Pulmonary artery endothelial cell (primary cell): ENCODE measurements at places on chromosomes 1 and 21.

GRCh38 chr1:162185314-162186025, 116.0 kb downstream of the NOS1AP start:
- no peak for DNase-seq

DNA sequence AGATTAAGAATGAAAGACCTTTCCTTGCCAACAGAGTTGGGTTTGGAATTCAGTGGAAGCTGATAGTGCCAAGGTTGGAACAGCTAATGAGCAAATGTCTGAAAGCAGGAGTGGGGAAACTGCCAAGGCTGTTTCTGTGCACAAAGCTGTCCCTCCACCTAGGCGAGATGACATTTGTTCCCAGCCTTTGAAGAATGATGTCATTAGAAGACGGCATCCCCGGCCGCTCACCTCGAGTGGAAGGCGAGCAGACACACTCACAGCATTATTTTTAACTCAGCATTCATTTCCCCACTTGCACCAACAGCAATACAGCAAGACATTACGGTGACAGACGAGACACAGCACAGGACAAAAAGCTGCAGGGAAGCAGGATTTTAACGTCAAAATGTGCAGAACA, 463.9 kb downstream of the PCP4 start:
- DNase-seq, result no peak

DNA sequence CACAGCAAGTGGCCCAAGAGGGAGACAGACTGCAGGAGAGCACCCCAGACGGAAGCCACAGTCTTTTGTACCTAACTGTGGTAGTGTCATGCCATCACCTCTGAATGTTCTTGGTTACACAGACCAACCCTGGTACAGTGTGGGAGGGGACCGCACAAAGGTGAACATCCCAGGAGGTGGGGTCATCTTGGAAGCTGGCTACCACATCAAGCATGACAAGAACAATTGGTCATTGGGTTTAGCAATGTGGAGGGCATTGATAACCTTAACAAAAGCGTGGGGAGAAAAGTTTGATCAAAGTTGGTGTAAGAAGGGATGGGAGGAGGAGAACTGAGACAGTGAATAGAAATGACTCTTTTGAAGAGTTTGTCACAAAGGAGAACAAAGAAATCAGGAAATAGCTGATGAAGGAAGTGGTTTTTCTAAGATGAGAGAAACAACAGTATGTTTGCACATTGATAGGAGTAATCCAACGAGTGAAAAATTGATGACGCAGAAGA, 87.1 kb upstream of the CACNA1E start:
- DNase-seq, result no peak

GRCh38 chr1:176522310-176522845, 59.4 kb downstream of the PAPPA2 start:
- no peak for DNase-seq

- DNase-seq, result no peak
Measured at GRCh38 chr1:59666106-59666505, 148.6 kb upstream of the HOOK1 start.

DNA sequence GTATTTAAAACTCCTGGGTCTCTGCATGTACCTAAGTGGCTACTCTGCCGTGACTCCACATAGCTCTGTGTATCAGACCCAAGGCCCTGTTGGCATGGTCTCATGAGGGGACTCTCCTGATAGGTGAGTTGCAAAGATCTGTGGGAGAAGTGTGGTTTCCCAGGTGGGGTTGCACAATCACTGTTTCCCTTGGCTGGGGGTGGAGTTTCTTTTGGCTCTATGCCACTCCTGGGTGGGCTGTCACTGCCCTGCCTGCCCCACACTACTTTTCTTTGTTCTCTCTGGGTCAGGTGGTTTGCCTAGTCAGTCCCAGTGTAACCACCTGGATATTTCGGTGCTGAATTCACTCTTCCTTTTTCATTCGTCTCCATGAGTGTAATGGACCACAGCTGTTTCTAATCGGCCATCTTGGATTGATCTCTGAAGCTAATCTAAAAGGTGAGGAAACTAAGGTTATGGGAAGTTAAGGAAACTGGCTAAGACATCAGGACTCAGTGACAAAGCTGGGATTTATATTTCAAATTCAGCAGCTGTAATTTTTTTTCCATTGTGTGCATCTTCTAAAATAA, 97.1 kb upstream of the CACYBP start:
- DNase-seq, result no peak
